Dermis blood vessel endothelial cell (primary cell): ENCODE measurements at places on chromosomes 6 and 20. TPM values are rescaled to one million over a fixed set of nuclear protein-coding genes. Genes with fewer than 3 reads are reported as not detected.

MUCL3 gene
- not detected in 2 replicates for total RNA-seq

GPLD1 gene
- total RNA-seq, result 0.05 and 0.17 TPM in 2 replicates

SLC22A16 gene
- not detected in 2 replicates for total RNA-seq

LHFPL5 gene
- not detected in 2 replicates for total RNA-seq

CCN6 gene
- not detected in 2 replicates for total RNA-seq
